ENCODE measurements at places on chromosomes 11 and 22.

DNA sequence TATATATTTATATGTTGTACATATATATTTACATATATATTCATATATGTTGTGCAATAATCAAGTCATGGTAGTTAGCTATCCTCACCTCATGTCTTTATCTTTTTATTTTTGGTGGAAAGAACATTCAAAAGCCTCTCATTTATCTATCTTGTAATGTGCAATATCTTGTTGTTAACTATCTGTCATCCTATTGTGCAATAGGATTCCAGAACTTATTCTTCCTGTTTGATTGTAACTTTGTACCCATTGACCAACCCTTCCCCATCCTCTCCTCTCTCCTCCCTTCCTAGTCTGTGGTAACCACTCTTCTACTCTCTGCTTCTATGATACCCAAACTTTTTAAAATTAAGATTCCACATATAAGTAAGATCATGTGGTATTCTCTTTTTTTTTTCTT, 115.6 kb upstream of the PDGFD start:
- DNase-seq: no peak

DNA sequence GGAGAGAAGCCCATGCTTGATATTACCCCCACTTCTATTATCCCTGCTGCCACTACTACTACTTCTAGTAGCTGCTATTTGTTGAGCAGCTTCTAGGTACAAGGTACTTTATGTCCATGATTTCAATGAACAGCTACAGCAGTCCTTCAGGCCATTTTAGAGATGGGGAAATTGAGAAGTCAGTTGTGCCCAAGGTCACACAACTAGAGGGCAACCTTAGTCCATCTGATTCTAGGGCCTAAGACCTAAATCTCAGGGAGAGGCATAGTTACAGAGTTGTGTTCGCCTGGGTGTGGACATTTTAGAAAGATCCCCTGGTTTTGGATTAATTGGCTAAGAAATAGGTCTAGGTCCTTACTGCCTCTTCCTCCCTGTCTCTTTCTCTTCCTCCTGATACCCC, 52.3 kb downstream of the MICAL2 start:
- no peak for DNase-seq

DNA sequence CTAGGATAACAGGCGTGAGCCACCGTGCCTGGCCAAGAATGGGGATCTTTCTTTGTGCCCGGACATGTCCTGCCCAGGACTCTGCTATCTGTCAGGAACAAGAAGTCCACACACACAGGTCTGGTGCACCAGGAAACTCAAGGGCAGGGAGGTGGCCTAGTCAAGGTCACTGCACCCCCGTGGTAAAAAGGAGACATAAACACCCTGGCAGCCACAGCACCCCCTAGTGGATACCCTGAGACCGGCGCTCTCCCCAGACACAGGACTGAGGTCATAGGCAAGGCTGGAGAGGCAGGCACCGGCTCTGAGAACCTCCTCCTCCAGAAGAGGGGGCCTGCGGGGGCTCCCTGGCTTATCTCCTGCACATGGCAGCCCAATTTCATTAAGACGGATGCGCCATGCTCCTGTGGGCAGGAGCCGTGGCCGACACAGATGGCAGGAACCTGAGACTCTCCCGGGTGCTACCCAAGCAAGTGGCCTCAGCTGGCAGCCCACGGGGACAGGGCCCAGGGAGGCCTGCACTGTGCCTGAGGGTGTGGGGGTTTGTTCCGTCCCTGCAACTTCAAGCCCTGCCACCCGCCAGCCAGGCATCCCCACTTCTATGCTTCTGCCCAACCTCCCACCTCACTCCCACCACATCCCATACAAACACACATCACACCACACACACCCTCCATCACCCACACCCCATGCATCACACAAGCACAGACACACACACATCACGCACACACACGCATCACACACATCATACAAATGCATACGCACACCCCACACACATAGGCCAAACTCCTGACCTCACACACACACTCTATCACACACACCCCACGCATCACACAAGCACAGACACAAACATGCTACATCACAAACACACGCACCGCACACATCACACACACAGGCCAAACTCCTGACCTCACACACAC, 19.6 kb downstream of the MACROD1 start:
- DNase-seq: peak; percentile 65

GRCh38 chr11:10895285-10895684, 37.4 kb upstream of the ZBED5 start:
- no peak for DNase-seq

DNA sequence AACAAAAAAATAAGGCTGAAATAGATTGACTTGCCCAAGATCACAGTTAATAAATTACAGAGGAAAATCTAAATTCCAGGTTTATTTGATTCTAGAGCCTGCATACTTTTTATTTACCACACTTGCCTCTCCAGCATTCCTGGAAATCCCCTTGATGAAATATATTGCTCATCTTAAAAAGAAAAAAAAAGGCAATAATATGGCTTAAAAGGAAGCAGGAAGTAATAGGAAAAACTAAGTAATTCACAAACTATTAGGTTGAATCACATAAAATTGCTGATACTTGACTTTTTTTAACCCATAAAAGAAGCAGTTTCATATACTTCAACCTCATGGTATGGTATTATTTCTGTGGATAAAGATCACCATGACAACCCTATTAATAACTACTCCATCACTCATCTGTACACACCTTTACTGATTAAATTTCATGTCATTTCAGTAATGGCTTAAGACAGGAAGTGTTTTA, 52.9 kb downstream of the COPB1 start:
- DNase-seq: no peak

GRCh38 chr11:46410021-46410420, 18.4 kb upstream of the CHRM4 start:
- DNase-seq: no peak

DNA sequence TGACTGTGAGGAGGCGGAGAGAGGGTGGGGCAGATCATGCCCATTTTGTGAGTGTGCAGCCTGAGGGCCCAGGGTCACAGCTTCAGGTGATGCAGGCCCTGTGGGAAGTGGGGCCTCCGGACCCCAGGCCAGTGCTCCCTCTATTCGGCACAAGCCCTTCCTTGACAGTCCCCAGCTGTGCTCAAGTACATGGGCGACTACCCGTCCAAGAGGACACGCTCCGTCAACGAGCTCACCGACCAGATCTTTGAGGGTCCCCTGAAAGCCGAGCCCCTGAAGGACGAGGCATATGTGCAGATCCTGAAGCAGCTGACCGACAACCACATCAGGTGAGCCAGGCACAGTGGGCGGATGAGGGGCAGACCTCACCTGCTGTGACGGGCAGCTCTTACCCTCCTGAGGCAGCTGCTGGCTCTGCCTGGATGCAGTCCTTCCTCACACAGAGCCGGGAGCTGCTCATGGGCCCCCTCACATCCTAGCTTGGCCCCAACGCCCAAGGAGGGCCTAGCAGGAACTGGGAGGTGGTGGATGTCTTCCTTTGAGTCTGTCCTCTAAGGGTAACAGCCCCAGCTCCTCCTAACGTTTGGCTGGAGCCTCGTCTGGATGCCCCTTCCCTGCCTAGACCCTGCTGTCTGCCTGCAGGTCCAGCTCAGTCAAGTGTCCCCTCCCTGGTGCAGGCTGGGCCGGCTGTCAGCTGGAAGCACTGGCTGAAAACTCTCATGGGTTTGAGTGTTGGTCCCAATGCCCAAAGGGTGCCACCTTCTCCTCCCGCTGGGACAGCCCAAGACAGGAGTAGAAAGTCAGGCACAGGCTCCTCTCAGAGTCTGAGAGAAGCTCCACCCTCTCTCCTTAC, 76.1 kb downstream of the MYO7A start:
- peak; percentile 11 for DNase-seq

DNA sequence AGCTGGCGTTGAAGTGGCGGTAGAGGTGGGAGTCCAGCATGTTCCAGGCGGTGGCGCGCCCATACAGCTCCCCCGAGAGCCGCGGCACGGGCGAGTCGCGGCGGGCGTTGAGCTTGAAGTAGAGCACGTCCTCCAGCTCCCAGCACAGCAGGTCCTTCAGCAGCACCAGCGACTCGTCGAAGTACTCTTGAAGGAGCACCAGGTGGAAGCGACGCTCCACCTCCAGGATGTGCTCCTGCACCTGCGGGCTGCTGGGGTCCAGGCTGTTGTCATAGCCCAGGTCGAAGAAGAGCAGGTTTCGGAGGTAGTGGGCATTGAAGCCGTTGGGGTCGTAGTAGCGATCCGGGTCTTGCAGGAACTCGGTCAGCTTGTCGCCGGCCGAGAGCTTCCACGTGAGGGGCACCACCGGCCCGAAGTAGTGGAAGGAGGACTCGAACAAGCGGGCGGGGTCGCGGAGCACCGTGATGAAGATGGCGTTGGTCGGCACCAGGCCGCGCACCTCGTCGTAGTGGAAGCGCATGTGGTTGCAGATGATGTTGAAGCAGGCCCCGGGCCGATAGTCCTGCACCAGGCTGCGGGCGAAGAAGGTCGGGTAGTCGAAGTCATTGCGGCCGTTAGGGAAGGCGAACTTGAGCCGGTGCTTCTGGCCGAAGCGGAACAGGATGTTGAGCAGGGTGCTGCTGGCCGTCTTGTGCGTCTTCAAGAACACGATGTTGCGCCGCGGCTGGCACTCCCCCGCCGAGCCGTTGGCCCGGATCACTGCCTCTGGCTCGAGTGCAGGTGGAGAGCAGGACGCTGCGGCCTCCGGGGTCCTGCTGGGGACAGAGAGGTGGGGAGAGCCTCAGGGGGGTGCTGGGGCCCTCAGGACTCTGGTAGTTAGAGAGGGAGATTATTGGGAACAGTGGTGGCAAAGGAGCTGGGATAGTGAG, 9.0 kb upstream of the SEC14L6 start:
- no peak for DNase-seq

- DNase-seq: no peak
Measured at GRCh38 chr11:47282462-47282861, 12.5 kb downstream of the MADD start.

- no peak for DNase-seq
Measured at GRCh38 chr22:24965822-24966626, 13.5 kb downstream of the KIAA1671 start.

GRCh38 chr22:36149441-36149840, 11.1 kb downstream of the APOL3 start:
- no peak for DNase-seq

DNA sequence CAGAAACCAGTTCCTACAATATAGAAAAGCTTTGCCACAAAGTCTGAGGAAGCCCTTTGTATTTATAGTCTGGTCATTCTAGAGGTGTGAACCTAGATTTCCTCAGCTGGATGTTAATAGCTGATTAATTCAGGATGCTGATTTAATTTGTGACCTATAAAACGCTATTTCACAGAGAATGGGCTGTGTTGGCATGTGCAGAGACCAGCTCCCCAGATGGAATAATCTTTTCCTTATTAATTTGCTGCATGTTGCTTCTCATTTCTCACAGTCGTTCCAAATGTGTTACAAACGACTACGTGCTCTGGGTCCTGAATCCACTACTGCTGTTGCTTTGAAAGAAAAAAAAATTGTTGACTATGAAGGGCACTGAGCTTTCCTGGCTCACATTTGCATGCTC, 49.3 kb downstream of the BDNF start:
- DNase-seq: no peak
